Uterus (tissue), 4 donors: ENCODE measurements at places on chromosomes 7 and 10. TPM values are rescaled to one million over a fixed set of nuclear protein-coding genes. Genes with fewer than 3 reads are reported as not detected.
A peak's percentile ranks its signal among the peaks of the same experiment; 100 is the strongest.

The COMMD3 gene
- total RNA-seq, result 39.5 TPM

The ITIH5 gene
- total RNA-seq, result 8.4 TPM

DNA sequence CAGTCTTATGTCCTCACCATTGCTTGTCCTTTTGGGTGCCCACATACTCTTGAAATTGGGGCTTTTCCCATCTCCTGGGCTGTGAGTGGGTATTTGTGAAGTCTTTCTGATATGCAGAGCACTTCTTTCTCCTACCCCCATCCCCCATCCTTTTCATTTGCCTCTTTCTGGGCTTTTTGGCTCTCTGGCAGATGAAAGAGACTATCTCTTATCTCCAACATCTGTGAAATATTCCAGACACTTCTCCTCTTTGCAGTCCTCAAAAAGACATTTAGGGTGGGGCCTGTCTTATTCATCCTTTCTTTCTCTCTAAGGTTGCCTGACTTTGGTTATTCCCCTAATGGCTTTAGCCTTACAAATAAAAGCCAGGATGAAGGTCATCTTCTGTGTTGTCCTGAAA is 462.2 kb upstream of the MKI67 start:
- H3K36me3 ChIP-seq, result no peaks in the 10 kb centered on the region
- H3K4me1 ChIP-seq, result no peaks in the 10 kb centered on the region
- no peak for DNase-seq
- no peak overlapping the region for H3K27ac ChIP-seq
- no peaks in the 10 kb centered on the region for H3K27me3 ChIP-seq

DNA sequence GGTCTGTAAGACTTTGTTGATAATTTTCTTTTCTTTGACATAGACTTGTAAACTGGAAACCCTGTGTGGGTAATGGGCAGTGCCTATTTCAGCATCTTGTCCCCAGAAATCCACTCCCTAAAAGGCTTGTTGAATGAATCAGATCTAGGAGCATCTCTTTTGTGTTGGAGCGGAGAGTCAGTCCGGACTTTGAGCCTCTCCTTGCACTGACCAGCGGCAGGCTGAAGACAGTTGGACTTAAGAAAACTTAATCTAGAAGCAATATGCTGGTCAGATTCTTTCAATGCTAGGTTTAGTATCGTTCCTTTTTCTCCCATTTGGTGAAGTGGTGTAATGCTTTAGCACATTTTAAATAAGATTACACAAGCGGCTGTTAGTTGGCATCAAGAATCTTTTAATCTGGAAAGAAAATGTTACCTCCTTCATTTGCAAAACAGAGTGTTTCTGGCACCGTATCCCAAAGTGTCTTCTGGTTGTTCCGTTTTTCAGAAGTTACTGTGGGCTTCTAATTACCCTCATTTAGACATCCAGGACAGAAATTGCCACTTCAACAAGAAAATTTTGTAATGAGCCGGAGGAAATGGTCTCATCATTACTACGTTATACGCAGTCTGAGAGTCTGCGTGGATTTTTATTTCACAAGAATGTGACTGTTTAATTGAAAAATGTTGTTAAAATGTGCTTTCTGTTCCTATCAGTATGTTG is 74.7 kb downstream of the CUX1 start:
- no peak overlapping the region for H3K4me3 ChIP-seq
- H3K27ac ChIP-seq, result peak overlapping the region; percentile 88
- H3K27me3 ChIP-seq, result no peaks in the 10 kb centered on the region
- no peaks in the 10 kb centered on the region for H3K36me3 ChIP-seq
- DNase-seq, result no peak
- H3K4me1 ChIP-seq, result peaks cover 5% of the 10 kb centered on the region

DNA sequence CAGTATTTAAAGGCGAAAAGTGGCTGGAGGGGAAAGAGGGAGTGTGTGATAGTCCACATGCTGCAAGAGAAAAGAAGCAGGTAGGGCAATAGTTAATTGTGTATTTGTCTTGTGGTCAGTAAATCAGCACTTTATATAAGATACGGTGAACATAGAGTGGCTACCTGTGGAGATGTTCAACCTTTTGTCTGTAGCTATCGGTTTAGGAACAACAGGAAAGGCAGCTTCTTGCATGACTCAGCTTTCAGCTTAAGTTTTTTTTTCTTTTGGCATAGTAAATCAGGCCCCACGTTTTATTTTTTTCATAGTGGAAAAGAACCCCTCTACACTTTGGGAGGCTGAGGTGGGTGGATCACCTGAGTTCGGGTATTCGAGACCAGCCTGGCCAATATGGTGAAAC is 14.2 kb upstream of the MTPN start:
- no peaks in the 10 kb centered on the region for H3K4me1 ChIP-seq
- no peaks in the 10 kb centered on the region for H3K36me3 ChIP-seq
- H3K27me3 ChIP-seq, result no peaks in the 10 kb centered on the region
- H3K4me3 ChIP-seq, result no peak overlapping the region

GRCh38 chr10:62459072-62459471 is 84.9 kb downstream of the ZNF365 start:
- H3K36me3 ChIP-seq, result no peaks in the 10 kb centered on the region
- H3K4me1 ChIP-seq, result peaks cover 4% of the 10 kb centered on the region
- H3K27me3 ChIP-seq, result no peaks in the 10 kb centered on the region

DNA sequence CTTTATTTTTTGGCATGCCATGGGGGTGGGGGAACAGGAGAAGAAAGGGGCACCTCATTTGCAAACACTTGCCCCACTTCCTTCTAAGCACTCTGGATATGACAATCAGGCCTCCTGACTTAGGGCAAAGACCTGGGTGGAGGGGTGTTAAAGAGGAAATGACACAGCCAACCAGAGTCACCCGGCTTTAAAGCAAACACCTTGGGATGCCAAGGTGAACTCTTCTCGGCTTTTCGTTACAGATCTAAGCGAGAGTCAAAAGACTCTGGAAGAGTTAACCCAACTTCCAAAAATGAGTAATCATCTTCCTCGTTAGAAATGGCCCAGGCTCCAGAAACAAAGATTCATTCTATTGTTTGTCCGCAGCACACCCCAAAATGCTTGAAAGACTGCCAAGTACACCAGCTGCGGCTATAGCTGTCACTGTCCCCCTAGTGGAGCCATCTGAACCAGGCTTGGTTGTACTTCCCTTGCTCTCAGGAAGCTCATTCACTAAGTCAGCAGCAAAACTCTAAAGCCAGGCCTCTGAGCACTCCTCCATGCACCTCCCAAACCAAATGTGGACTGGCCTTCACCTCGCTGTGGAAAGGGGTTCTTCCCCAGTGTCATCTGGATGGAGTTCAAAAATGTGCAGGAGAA is 24.8 kb downstream of the FAM53B start:
- H3K4me3 ChIP-seq, result no peak overlapping the region
- no peaks in the 10 kb centered on the region for H3K27me3 ChIP-seq
- H3K4me1 ChIP-seq, result peaks cover 46% of the 10 kb centered on the region
- DNase-seq, result no peak

- no peaks in the 10 kb centered on the region for H3K36me3 ChIP-seq
- DNase-seq, result no peak
- no peak overlapping the region for H3K27ac ChIP-seq
- H3K27me3 ChIP-seq, result no peaks in the 10 kb centered on the region
- H3K4me3 ChIP-seq, result no peak overlapping the region
- H3K4me1 ChIP-seq, result no peaks in the 10 kb centered on the region
Measured at GRCh38 chr7:124603066-124603465, 162.5 kb downstream of the GPR37 start.

GRCh38 chr7:36265680-36266079 is 112.6 kb downstream of the EEPD1 start:
- peaks cover 5% of the 10 kb centered on the region for H3K4me1 ChIP-seq
- no peak overlapping the region for H3K27ac ChIP-seq
- H3K36me3 ChIP-seq, result no peaks in the 10 kb centered on the region
- no peaks in the 10 kb centered on the region for H3K27me3 ChIP-seq
- no peak for DNase-seq

DNA sequence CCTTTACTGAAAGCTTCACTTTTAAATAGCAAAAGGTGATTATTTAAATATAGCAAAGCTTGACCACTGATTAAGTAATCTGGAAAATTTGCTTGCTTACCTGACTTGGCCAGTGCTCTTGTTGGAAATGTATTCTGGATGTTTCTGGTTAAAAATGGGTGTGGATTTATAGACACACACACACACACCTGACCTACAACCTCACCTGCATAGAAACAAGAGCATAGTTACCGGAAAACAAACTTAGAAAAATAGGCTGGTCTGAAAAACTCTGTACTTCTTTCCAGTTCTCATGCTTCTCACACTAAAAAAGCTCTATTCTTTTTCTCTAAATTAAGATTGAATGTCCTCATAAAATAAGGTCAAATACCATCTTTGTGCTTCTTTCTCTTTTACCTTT is at the start of gene AGR3:
Gene AGR3 (minus strand): TSS at position 140 of the 400 bp plus-strand sequence. CDS start 3,365 bp downstream, outside the sequence.
- H3K36me3 ChIP-seq, result no peaks in the 10 kb centered on the region
- H3K27me3 ChIP-seq, result no peaks in the 10 kb centered on the region
- no peak within 1 kb of the TSS for H3K27ac ChIP-seq
- H3K4me3 ChIP-seq, result no peak within 1 kb of the TSS
